Posterior vena cava (tissue), 2 donors: ENCODE measurements at places on chromosomes 1 and 21. TPM values are rescaled to one million over a fixed set of nuclear protein-coding genes. Genes with fewer than 3 reads are reported as not detected.

The RGS18 gene
- 2.7 TPM for total RNA-seq

The MAP10 gene
- total RNA-seq = 1.2 TPM

The NTMT2 gene
- not detected for total RNA-seq

The OR2T33 gene
- total RNA-seq = not detected

The KCNJ15 gene
- total RNA-seq = 2.3 TPM

The STXBP3 gene
- 57.5 TPM for total RNA-seq
